Uterus (tissue), 4 donors: ENCODE measurements at places on chromosomes 7 and 10. TPM values are rescaled to one million over a fixed set of nuclear protein-coding genes. Genes with fewer than 3 reads are reported as not detected.

The ABCC2 gene
- total RNA-seq: 0.29 TPM

The PVRIG gene
- total RNA-seq: not detected

GRCh38 chr10:73876971-73877370 lies 2.6 kb upstream of the CAMK2G start:
- peak overlapping the region; percentile 23 for H3K27ac ChIP-seq
- H3K27me3 ChIP-seq: no peaks in the 10 kb centered on the region
- peaks cover 10% of the 10 kb centered on the region for H3K4me1 ChIP-seq
- H3K4me3 ChIP-seq: no peak overlapping the region

- H3K4me1 ChIP-seq: no peaks in the 10 kb centered on the region
- no peaks in the 10 kb centered on the region for H3K36me3 ChIP-seq
- no peak overlapping the region for H3K27ac ChIP-seq
- no peak overlapping the region for H3K4me3 ChIP-seq
- no peaks in the 10 kb centered on the region for H3K27me3 ChIP-seq
- no peak for DNase-seq
Measured at GRCh38 chr10:84762754-84763394, 434.5 kb downstream of the CCSER2 start.
